SK-N-SH treated with all-trans-retinoic acid at 6 μM for 48 hours (cell line): ENCODE measurements at places on chromosomes 7 and 10.

GRCh38 chr10:61942604-61943461 lies 41.3 kb downstream of the ARID5B start:
- ATAC-seq: peak; percentile 32; the same call in 2 of the 3 replicates

- no peak for ATAC-seq
Observed at GRCh38 chr7:122605929-122606328, 93.0 kb downstream of the RNF133 start.

GRCh38 chr7:22457471-22457870 lies 42.5 kb downstream of the STEAP1B start:
- ATAC-seq: no peak

GRCh38 chr10:129579228-129579627 lies 112.2 kb downstream of the MGMT start:
- ATAC-seq: no peak

- ATAC-seq: no peak
Observed at GRCh38 chr10:21985541-21985940, 18.0 kb downstream of the DNAJC1 start.

- ATAC-seq: peak; percentile 37
Observed at GRCh38 chr10:86366033-86366901, at the start of gene GRID1. Gene GRID1 (minus strand): TSS chr10:86366795.

DNA sequence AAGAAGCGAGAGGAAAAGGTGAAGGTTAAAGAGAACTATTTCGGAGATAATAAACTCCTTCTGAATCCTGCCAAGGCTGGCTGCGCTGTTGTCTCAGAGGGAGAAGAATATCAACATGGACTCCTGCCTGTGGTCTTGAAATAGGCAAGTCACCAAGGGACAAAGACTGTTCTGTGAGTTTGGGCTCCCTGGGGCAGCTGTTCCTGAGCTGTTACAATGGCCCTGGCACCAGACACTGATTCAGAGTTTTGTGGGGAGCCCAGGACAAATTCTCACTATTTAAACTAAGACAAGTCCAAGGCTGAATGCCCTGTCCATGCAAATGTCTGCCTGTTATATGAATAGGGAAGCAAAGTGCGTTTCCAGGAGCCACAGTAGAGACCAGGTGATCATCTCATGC lies 81.4 kb downstream of the PRPF18 start:
- ATAC-seq: no peak
